Cardiac muscle cell (in vitro differentiated cells and primary cell): ENCODE measurements at places on chromosomes 3 and 15.

GRCh38 chr15:59210186-59210585 is 3.5 kb downstream of the LDHAL6B start:
- H3K4me3 ChIP-seq = no peak overlapping the region
- no peaks in the 10 kb centered on the region for H3K27me3 ChIP-seq
- H3K4me1 ChIP-seq = no peaks in the 10 kb centered on the region
- H3K27ac ChIP-seq = no peak overlapping the region
- DNase-seq = no peak
- peaks cover under 1% of the 10 kb centered on the region for H3K36me3 ChIP-seq

DNA sequence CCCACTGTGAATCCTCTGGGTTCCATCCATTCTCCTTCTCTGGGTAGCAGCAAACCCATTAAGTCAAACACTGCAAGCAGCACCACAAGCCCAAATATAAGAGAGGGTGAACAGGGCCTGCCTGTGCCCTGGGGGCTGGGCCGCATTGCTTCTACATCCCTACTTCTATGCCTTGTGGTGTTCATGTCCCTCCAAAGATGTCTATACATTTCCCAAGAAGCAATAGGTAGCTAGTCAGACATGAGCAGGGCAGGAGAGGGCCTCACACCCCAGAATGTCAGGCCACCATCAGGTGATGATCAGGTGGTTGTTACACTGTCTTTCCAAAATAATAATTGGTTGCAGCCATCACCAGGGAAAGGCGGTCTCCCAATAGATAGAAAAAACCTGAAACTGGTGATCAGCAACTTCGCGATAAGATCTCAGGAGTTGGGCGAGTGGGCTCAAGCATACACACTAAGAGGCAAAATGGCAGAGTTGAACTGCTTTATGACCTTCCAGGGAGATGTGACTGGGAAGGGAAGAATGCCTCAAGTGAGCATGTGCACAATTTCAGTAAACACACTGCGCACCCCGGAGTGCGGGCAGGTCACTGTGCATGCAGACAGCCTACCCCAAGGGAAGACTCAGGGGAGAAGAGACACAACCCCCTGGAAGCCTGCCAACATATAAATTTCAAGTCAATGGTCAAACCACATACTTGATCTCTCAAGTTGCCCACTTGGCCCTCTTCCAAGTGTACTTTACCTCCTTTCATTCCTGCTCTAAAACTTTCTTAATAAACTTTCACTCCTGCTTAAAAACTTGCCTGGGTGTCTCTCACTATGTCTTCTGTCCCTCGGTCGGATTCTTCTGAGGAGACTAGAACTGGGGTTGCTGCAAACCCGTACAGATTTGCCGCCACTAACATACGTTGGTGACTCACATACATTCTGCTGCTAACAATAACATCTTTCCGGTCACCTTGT is 39.9 kb downstream of the KLF15 start:
- H3K4me3 ChIP-seq = no peak overlapping the region
- no peaks in the 10 kb centered on the region for H3K4me1 ChIP-seq
- no peak for DNase-seq
- no peak overlapping the region for H3K27ac ChIP-seq
- H3K36me3 ChIP-seq = no peaks in the 10 kb centered on the region
- no peaks in the 10 kb centered on the region for H3K27me3 ChIP-seq

GRCh38 chr3:127770671-127771355 is 51.5 kb downstream of the MGLL start:
- no peak overlapping the region for H3K27ac ChIP-seq
- DNase-seq = no peak
- H3K27me3 ChIP-seq = no peaks in the 10 kb centered on the region
- H3K4me1 ChIP-seq = peaks cover 6% of the 10 kb centered on the region

GRCh38 chr3:127692501-127693335 is 20.0 kb downstream of the ABTB1 start:
- no peak overlapping the region for H3K4me3 ChIP-seq
- no peak overlapping the region for H3K27ac ChIP-seq
- no peak for DNase-seq
- peaks cover under 1% of the 10 kb centered on the region for H3K4me1 ChIP-seq

- peak; percentile 61 for DNase-seq
- H3K36me3 ChIP-seq = no peaks in the 10 kb centered on the region
- H3K4me3 ChIP-seq = no peak overlapping the region
- H3K27me3 ChIP-seq = no peaks in the 10 kb centered on the region
- no peaks in the 10 kb centered on the region for H3K4me1 ChIP-seq
Measured at GRCh38 chr3:100516838-100517237, 24.4 kb downstream of the TMEM45A start.

- no peak overlapping the region for H3K4me3 ChIP-seq
- no peak overlapping the region for H3K27ac ChIP-seq
- DNase-seq = no peak
- no peaks in the 10 kb centered on the region for H3K36me3 ChIP-seq
Measured at GRCh38 chr3:189630767-189631372, 319 bp upstream of the TP63 start.

- H3K27me3 ChIP-seq = no peaks in the 10 kb centered on the region
- no peak for DNase-seq
- no peaks in the 10 kb centered on the region for H3K4me1 ChIP-seq
- H3K36me3 ChIP-seq = peaks cover 6% of the 10 kb centered on the region
- no peak overlapping the region for H3K27ac ChIP-seq
Measured at GRCh38 chr3:171116824-171117395, 90.4 kb upstream of the SLC2A2 start.

DNA sequence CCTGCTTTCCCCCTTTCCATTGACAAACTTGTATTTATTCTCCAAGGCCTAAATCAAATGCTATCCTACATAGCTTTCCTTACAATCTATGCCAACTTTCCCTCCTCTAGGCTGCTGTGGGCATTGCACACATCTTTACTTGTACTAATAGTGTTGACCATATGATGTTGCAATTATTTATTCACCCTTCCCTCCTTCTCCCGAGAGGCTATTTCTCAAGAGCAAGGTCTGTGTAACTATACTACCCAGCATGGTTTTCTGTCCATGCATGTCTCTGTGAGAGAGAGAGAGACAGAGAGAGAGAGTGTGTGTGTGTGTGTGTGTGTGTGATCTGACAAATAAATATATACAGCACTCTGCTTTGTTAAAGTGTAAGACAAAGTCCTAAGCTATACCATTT is 63.8 kb downstream of the GTPBP8 start:
- H3K4me3 ChIP-seq = no peak overlapping the region
- H3K4me1 ChIP-seq = no peaks in the 10 kb centered on the region
- H3K36me3 ChIP-seq = no peaks in the 10 kb centered on the region
- H3K27me3 ChIP-seq = no peaks in the 10 kb centered on the region
- DNase-seq = no peak
- no peak overlapping the region for H3K27ac ChIP-seq

DNA sequence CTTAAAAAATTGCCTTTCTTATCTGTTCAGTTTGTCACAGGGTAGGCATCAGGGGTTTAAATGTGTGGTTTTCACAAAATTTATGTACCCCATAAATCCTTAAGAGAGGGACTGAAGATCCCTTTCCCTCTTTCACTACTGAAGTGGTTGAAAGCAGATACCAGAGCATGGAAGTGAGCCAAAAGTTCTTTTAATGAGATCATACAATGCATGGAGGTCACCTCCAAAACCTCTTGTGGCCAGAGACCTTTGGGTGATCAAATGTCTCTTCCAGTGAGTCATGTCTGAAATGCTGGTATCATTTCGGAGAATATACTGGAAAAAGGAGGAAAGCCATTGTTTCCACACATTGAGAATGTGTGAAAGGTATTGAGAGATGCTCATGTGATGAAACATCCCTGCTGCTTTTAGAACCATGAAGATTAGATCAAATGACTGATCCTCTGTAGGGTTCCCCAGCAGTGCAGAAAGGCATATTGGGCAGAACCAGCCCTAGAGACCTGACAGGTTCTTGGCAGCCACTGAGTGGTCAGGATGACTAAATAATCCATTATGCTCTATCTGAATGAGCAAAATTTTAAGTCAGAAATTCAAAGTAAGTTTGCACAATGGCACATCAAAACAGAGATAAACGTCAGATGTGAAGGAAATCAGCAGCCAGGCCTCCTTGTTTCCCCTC is 165.8 kb upstream of the SLC2A2 start:
- H3K4me1 ChIP-seq = peaks cover 2% of the 10 kb centered on the region
- no peak overlapping the region for H3K4me3 ChIP-seq
- no peak for DNase-seq
- no peaks in the 10 kb centered on the region for H3K27me3 ChIP-seq

GRCh38 chr3:15693355-15693754 is 91.8 kb downstream of the BTD start:
- H3K27ac ChIP-seq = no peak overlapping the region
- H3K36me3 ChIP-seq = peaks cover 19% of the 10 kb centered on the region
- no peak for DNase-seq
- no peaks in the 10 kb centered on the region for H3K4me1 ChIP-seq
- no peak overlapping the region for H3K4me3 ChIP-seq

- H3K36me3 ChIP-seq = no peaks in the 10 kb centered on the region
- no peak for DNase-seq
- no peak overlapping the region for H3K4me3 ChIP-seq
Measured at GRCh38 chr3:129240436-129240835, 9.0 kb upstream of the COPG1 start.

GRCh38 chr3:128436214-128436613 is 30.5 kb downstream of the DNAJB8 start:
- DNase-seq = no peak
- H3K27me3 ChIP-seq = peaks cover 63% of the 10 kb centered on the region
- H3K4me3 ChIP-seq = no peak overlapping the region
- H3K27ac ChIP-seq = no peak overlapping the region
- peaks cover 3% of the 10 kb centered on the region for H3K4me1 ChIP-seq
- H3K36me3 ChIP-seq = no peaks in the 10 kb centered on the region

DNA sequence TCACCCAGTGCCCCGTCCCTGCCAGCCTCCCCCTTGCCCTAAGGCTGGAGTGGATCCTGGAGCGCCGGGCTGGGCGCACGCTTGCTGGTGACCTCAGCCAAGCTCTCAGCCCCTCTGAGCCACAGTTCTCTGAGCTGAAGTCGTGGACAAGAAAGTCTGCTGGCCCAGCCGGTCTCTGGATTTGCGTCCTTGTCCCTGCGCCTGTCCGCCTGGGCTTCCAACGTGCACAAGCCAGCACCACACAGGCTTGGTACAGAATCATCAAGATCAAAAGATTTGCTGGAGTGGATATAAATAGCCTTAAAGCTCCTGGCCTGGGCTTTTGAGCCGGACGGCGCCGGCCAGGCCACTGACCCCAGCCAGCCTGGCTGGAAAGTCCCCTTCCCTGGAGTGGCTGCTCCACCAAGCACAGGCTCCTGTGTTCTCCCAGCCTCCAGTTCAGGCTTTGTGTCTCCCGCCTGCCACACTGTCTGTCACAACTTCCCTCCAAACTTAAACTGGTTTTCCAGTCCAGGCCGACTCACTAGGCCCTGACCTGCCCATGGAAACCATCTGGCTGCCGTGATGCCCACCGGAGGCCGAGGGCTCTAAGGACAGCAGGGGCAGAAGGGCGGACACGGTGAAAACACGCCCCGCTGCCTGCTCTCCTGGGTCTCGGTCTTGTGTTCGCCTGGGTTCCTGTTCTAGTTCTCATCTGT is 156.2 kb downstream of the NUP210 start:
- H3K4me1 ChIP-seq = peaks cover 43% of the 10 kb centered on the region
- DNase-seq = no peak
- peak overlapping the region; percentile 82 for H3K27ac ChIP-seq
- H3K27me3 ChIP-seq = no peaks in the 10 kb centered on the region

DNA sequence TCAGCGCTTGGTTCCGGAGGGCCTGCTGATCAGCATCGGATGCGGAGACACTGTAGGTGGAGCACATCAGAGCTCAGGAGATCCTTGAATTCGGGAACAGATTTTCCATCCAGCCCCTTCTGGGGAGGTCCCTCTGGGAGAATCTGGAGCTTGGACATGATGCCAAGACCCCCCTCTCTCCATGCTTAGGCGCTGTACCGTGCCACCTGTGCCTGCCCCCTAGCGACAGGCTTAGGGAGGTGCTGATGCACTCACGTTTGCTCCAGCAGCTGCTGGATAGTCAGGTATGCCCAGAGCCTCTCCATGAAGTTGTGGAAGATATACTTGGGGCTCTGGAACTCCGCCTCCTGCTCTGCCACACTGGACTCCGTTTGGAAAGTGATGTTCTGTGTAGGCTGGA is 9.7 kb downstream of the ITIH4 start:
- peak; percentile 26 for DNase-seq
- H3K27ac ChIP-seq = no peak overlapping the region
- no peaks in the 10 kb centered on the region for H3K36me3 ChIP-seq
- no peak overlapping the region for H3K4me3 ChIP-seq
- H3K27me3 ChIP-seq = no peaks in the 10 kb centered on the region

DNA sequence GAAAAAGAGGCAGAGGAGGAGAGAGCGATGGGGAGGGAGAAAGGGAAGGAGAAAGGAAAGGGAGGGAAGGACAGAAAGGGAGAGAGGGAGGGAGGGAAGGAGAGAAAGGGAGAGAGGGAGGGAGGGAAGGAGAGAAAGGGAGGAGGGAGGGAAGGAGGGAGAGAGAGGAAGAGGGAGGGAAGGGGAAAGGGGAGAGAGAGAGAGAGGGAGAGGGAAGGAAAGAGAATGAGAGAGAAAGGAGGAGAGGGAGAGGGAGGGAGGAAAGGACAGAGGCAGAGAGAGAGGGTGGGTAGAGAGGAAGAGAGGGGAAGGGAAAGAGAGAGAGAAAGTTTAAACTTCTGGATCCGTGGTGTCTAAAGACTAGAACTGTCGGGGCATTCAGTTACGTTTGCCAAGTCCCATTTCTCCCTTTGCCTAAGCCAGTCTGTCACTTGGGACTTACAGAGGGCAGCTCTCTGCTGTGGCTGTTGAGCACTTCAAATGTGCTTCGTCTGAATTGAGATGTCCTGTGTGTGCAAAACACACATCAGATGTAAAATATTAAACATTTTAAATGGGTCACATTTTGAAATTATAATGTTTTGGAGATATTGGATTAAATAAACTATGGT is 62.6 kb downstream of the PLXNA1 start:
- no peak for DNase-seq
- H3K4me1 ChIP-seq = no peaks in the 10 kb centered on the region
- no peak overlapping the region for H3K27ac ChIP-seq
- H3K4me3 ChIP-seq = no peak overlapping the region
- H3K27me3 ChIP-seq = no peaks in the 10 kb centered on the region
- H3K36me3 ChIP-seq = no peaks in the 10 kb centered on the region

- no peaks in the 10 kb centered on the region for H3K27me3 ChIP-seq
- no peak overlapping the region for H3K4me3 ChIP-seq
- no peak for DNase-seq
- peaks cover 3% of the 10 kb centered on the region for H3K4me1 ChIP-seq
- H3K36me3 ChIP-seq = no peaks in the 10 kb centered on the region
Measured at GRCh38 chr3:35849963-35850362, 210.6 kb downstream of the ARPP21 start.

DNA sequence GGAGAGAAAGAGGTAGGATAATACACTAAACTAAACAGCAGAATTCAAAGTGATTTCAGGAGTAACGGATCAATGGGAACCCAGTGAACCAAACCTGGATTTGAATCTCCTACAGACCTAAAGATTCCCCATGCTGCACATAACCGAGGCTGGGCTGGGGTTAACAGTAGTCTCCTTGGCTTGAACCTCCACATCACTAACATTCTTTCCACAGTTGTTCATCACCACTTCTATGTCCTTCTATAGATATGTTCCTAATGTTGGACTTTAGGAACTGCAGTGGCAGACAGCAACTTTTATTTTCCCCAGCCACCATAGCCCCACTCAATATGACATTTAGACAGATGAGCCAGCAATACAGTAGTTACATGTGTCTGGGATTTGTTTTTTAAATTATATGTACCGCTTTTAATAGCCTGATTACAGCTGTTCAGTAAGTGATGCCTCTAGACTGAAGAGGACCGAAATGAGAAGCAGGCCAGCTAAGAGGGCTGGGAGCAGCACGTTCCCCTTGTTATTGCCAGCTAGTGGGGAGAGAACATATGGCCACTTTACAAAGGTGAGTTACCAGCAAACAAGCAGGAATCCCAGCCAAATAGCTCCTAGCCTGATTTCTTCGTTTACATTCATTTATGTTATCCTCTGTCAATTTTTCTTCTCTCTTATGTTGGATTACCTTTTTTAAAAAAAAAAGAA is 472.6 kb upstream of the CDIN1 start:
- no peaks in the 10 kb centered on the region for H3K36me3 ChIP-seq
- H3K27ac ChIP-seq = no peak overlapping the region
- H3K27me3 ChIP-seq = no peaks in the 10 kb centered on the region
- no peak overlapping the region for H3K4me3 ChIP-seq
- DNase-seq = peak; percentile 6
